H4 (cell line): ENCODE measurements at places on chromosomes 12 and 14.
A peak's percentile ranks its signal among the peaks of the same experiment; 100 is the strongest.

GRCh38 chr12:101863981-101864380, 13.4 kb upstream of the DRAM1 start:
- no peak for DNase-seq

- no peak for DNase-seq
Measured at GRCh38 chr12:47892819-47893218, 12.0 kb downstream of the VDR start.

- DNase-seq: no peak
Measured at GRCh38 chr12:1716215-1716862, 25.5 kb downstream of the ADIPOR2 start.

- DNase-seq: peak; percentile 69
Measured at GRCh38 chr14:64303471-64303917, 9.3 kb upstream of the ESR2 start.

- peak; percentile 23 for DNase-seq
Measured at GRCh38 chr14:67240168-67240932, 885 bp upstream of the PALS1 start.

DNA sequence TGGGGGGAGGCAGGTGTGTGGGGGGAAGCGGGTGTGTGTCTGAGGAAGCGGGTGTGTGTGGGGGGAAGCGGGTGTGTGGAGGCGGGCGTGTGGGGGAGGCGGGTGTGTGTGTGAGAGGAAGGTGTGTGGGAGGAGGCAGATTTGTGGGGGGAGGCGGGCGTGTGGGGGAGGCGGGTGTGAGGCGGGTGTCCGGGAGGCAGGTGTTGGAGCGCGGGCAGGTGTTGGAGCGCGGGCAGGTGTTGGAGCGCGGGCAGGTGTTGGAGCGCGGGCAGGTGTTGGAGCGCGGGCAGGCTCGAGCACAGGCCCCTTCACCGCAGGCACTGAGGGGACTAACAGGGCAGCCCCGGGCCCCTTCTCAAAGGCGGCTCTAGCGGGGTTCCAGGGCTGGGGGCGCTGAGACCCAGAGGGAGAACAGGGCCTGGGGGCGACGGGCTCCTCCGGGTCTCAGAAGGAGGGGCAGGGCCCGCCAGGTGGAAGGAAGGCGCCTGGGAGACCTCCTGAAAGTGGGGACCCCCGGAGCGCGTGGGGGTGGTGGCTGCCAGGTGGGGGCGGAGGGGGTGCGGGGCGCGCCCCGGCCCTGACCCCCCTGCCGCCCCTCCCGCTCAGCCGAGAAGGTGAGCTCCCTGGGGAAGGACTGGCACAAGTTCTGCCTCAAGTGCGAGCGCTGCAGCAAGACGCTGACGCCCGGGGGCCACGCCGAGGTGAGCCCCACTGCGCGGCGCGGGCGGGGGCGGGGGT, 3.2 kb downstream of the CRIP2 start:
- DNase-seq: no peak

GRCh38 chr12:66002812-66003211, 127.7 kb downstream of the LLPH start:
- DNase-seq: no peak

GRCh38 chr12:107399046-107399445, 286.6 kb upstream of the PWP1 start:
- no peak for DNase-seq

DNA sequence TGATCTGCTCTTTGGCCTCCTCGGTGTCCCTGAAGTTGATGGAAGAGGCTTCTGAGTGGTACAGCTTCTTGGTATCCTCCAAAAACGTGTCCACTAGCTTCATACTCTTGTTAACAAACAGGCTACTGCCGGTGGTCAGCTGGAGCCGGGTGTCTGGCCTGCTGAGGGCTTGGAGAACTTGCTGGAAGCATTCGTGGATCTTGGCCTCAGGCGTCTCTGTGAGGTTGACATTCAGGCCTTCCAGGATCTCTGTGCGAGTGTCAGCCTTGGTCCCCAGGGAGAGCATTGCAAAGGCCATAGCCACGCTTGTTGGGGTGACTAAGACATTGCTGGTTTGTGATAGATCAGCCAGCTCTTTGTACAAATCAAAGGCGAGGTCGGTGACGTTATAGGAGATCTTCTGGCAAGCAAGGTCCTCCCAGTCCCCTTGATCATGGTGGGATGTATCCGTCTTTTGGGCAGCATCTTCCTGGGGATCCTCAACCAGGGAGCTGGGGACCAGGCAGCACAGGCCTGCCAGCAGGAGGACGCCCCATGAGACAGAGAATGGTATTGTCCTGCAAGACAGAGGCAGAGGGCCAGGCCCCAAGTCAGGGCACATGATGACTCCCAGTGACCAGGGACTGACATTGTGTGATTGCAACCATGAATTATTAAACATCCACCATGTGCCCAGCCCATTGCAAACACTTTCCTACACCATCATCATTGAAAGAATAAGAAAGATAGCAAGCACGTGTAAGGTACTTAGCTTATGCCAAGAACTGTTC, 22.1 kb downstream of the SERPINA1 start:
- no peak for DNase-seq

DNA sequence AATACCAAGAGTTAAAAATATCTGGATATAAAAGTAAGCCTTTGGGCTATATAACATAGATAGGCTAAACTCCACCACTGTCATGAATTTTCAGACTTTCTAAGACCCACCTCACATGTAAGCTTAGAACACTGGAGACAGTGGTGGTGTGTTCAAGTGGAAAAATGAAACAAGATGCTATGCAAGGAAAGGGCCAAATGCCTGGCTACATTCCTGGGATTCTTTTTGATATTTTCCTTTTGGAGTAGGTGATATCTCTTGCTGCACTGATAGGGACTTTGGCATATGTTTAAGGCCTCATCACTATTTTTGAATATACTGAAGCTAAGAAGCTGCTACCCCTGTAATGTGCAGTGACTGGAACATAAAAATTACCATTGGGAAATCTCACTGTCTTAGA, 341.3 kb downstream of the SLC16A7 start:
- no peak for DNase-seq

DNA sequence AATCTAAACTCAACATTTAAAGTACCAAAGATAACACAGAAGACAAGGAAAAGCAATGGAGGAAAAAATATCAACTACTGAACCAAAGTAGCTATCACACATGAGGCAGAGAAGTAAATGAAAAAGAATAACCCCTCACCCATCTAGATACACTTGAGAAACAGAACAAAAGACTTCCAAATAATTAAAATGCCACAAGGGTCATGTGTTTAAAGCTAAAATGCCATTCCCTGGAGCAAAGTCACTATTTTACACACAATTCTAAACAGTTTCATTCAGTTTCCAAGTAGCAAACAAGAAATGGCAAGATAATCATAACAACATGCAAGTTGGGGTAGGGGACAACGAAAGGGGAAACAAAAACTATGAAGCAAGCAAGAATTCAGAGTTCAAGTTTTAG, 12.0 kb downstream of the OSBPL8 start:
- DNase-seq: no peak

DNA sequence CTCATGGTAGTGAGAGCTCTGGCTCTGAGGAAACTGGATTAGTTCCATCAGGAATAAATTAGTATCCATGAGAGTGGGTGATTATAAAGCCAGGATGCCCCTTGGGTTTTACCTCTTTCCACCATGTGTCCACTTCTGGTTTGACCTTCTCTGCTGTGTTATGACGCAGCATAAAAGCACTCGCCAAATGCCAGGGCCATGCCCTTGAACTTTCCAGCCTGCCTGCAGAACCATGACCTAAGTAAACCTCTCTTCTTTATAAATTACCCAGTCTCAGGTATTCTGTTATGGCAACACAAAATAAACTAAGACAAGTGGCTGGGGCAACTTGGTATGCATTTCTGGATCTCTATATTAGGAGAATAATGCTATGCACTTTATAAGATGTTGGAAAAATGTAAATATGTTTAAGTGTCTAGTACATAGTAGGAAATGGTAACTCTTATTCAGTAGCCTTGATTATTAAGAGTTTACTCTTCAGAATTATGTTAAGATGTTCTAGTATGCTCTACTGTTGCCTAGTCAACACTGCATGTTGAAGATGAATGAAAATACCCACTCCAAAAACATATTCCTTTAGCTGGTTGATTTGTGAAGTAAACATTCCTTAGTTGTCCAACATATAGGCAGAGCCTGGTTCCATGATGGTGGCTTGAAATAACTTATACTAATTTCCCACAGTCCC, 455.6 kb upstream of the TMPO start:
- no peak for DNase-seq

GRCh38 chr12:10896854-10897253, 12.5 kb downstream of the TAS2R13 start:
- no peak for DNase-seq

GRCh38 chr12:81010641-81011040, 67.2 kb upstream of the ACSS3 start:
- no peak for DNase-seq

- peak; percentile 14 for DNase-seq
Measured at GRCh38 chr12:46963977-46964971, 115.1 kb upstream of the PCED1B start.

GRCh38 chr12:89836026-89836425, 127.4 kb upstream of the ATP2B1 start:
- DNase-seq: no peak

DNA sequence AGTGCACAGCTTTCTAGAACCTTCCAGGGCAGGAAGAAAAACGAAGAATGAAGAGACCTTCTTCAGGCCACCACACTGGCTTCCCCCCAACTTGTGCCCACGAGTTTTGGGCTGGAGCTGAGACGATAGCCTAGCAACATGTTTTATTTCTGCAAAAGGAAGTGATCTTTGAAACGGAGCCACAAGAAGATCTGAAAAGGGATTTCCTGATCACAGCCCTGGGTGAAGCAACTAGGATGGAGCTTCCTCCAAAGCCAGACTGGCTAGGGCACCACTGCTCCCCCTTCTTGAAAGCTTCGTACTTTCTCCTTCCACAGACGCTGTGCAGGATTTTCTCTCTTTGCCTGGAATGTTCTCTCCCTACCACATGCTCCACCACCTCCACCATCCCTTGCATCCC, 418.3 kb downstream of the MED13L start:
- no peak for DNase-seq

DNA sequence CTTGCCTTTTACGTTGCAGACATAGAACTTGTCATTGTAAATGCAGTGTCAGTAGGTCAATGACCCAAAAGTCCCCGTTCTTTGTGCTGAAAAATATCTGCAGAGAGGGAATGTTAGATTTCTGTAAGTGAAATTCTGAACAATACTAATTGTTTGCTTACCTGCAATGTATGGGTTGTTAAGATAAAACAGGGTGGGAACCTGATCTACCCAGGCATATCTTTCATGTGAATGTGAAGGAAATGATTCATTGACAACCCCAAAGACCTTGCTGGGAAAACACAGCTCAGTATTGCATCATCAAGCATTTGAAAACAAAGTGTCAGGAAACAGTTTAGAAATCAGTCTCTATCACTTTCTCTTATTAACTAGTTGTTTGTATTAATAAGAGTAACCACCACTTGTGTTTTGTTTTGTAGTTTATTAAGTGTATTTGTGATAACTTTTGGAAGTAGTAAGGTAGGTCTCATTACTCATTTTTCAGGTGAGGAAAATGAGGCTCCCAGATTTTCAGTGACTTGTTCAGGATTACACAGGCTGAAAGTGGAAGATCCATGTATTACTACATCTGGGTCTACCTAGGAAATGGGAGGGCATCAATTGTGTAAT, 57.9 kb upstream of the SLC38A2 start:
- peak; percentile 54 for DNase-seq

GRCh38 chr14:54814076-54814475, 88.5 kb downstream of the GCH1 start:
- DNase-seq: peak; percentile 48

GRCh38 chr12:4562034-4562657, at the start of gene DYRK4:
Gene DYRK4 (plus strand): TSS chr12:4562208. CDS start chr12:4562246, 38 bp downstream.
- no peak for DNase-seq
